Sciatic nerve (tissue), 2 donors: ENCODE measurements at places on chromosomes 12 and 14. TPM values are rescaled to one million over a fixed set of nuclear protein-coding genes. Genes with fewer than 3 reads are reported as not detected.

DNA sequence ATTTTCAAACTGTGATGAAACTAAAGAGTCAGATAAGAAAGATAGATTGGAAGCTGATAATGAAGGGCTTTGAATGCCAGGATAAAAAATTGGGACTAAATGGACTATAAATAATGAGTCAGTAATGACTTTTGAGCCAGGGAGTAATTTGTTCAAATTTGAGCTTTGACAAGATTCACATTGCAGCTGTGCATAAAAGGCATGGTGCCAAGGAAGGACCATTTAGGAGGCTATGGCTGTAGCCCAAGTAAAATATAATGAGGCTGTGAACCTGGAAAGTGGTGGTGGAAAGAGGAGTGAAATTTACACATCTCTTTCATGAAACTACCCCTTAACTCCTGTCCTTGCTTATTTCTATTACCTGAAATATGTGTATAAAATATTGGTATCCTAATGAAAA is 218.5 kb downstream of the SLC6A15 start:
- DNase-seq = no peak

- DNase-seq = no peak
Observed at GRCh38 chr12:113684908-113685782, 213.5 kb upstream of the LHX5 start.

GRCh38 chr14:31127690-31128089 is 79.9 kb downstream of the HECTD1 start:
- DNase-seq = no peak

DNA sequence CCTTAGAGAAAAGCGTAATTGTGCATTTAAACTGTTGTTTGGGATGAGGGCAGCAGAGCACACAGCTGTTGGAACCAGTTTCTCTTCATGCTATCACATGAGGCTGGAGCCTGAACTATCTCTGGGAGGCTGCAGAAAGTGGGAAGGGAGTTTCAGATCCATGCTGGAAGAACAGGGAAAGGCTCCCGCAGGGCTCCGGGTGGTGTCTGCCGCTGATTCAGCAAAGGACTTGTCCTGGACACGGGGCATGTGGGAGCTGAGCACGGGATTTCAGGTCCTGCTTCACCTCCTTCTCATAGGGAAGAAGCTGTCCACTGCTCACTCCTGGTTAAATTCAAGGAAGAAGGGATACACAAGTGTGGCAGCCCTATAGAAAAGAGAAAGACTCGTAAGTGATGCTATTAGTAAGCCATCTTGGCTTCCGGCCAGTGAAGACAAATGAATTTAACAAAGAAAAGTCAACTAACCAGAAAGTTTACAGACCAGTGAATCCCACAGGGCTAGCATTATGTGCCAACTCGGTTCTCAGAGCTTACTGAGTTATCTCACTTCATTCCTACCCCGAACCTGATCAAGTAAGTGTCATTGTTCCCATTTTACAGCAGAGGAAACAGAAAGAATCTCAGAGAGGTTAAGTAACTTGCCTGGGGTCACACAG is 6.7 kb upstream of the FZD10 start:
- peak; percentile 22 for DNase-seq

- no peak for DNase-seq
Observed at GRCh38 chr14:90416720-90417119, 19.9 kb downstream of the CALM1 start.

DNA sequence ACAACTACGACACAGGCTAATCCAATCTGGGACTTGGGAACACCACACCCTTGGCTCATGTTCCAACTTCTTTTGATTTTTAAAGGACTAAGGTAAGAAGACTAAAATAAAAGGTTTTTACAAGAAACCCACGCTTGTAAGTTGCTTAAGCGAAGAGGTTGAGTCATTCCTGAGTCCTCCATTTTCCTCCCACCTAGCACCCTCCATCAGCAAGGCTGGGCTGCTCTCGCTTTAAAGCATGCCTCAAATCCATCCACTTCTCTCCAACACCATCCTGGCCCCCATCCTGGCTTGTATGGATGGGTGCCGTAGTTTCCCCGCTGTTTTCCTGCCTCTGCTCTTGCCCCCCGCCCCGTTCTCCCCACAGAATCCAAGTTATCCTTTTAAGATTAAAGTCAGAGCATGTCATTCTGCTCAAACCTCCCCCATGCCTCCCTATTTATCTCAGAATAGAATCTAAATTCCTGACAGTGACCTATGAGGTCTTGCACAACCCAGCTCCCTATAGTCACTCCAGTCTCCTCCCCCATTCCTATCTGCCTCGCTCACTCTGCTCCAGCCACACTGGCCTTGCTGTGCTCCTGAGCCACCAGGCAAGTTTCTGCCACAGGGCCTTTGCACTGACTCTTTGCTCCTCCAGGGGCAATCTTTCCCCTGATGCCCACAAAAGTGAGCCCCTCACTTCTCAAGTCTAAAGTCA is 34.5 kb downstream of the SCARB1 start:
- DNase-seq = no peak

- no peak for DNase-seq
Observed at GRCh38 chr12:110314308-110314707, 33.3 kb downstream of the ATP2A2 start.

GRCh38 chr14:88868558-88869159 is 44.2 kb downstream of the TTC8 start:
- no peak for DNase-seq

GRCh38 chr14:92886337-92886736 is 36.6 kb upstream of the CHGA start:
- DNase-seq = no peak

DNA sequence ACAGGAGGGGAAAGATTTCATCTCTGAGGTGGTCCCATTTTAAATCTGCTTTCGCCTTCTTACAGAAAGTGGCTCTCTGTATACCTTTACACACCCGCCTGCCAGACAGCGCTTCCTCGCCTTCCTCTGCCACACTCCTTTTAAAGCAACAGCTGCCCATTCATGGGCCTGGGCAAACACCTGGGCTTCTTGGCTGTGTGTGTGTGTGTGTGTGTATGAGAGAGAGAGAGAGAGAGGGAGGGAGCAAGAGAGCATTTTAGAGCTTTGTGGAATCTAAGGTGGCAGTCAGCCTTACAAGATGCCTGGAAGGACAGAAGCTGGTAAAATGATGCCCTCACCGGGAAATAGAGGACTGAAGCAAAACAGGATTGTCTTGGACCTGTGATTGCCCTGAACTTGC is 20.0 kb downstream of the PTHLH start:
- no peak for DNase-seq

GRCh38 chr14:61574514-61574807 is 120.9 kb upstream of the HIF1A start:
- DNase-seq = no peak

GRCh38 chr14:33950320-33951182 is at the start of gene EGLN3:
Gene EGLN3, minus strand, starts transcription at chr14:33951074. Its CDS starts 322 bp downstream, at chr14:33950752.
- peak; percentile 91 for DNase-seq

DNA sequence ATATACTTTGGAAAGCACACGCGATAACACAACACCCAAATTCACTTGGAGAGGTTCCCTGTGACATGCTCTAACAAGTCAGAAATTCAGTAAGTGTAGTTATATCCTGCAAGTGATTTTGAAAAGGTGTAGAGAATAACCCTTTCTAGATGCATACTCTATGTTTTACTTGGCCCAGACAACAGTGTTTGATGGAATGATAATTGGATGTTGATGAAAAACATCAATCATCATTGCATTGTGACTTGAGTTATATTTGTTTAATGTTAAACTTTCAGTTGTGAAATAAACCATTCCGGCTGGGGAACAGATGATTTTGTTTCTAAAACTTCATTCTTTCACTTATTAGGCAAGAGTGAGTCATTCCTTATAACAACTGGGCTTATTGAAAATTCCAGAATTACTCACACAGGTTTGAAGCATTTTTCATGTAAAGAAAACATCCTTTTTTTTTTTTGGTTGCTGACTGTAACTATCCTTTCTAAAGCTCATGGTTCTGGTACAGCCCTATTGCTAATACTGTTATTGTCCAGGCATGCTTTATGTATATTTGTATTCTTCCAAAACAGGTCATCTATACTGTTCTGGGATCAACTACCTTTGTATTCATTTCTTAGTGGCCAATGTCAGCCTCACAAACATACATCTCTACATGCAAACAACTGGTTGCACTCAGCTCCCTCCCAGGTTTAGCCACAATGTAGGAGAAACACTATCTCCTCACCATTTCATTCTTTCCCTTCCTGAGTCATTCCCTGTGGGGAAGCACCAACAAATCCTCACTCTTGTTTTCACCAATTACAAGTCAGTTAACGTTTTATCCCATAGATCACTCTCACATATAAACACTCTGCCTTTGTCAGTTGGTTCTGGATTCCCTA is 121.2 kb upstream of the LRIG3 start:
- no peak for DNase-seq

GRCh38 chr14:27366596-27366995 is 768.8 kb upstream of the NOVA1 start:
- no peak for DNase-seq

DNA sequence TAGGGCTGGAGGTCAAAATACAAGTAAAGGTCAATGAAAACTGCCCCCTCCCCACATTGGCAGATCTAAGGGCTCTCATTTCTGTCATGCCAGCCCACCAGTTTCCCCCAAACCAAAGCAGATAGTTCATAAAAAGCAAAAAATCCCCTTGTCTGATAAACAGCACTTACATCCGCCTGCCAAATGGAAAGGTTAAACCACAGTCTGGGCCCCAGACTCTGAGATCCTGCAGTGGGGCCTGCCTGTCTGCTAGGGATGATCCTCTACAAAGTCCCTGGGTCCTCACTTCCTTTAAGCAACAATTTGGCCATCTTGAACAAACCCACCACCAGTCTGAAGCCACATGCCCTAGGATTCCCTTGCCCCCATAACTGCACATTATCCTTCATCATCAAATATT is 9.7 kb upstream of the RPS26 start:
- no peak for DNase-seq

DNA sequence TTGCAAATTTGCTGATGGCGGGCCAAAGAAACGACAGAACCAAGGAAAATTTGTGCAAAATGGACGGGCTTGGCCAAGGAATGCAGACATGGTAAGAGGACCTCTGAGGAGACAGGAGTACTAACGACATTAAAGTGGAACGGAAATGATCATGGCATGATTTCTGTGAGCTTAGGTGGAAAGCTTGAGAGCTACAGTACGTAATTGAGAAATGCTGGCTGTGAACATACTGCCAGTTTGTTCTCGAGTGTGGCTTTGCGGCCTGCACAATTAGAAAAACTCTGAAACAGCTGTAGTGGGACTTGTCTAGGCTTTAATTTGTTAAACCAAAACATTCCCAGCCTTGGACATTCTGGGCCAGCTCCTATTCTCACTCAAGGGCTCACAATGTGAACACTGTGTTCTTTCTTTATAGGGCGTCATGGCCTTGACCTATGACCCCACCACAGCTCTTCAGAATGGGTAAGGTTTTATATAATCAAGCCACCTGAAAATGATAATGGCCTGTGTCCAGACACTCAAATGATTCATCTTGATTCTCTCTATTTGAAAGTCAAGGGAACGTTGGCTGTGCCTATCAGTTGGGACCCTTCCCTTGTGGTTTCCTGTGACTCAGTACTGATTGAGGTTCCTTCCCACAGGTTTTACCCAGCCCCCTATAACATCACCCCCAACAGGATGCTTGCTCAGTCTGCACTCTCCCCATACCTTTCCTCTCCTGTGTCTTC is 48.5 kb downstream of the BAZ2A start:
- no peak for DNase-seq

- DNase-seq = no peak
Observed at GRCh38 chr14:40899435-40899834, 707.2 kb upstream of the LRFN5 start.

DNA sequence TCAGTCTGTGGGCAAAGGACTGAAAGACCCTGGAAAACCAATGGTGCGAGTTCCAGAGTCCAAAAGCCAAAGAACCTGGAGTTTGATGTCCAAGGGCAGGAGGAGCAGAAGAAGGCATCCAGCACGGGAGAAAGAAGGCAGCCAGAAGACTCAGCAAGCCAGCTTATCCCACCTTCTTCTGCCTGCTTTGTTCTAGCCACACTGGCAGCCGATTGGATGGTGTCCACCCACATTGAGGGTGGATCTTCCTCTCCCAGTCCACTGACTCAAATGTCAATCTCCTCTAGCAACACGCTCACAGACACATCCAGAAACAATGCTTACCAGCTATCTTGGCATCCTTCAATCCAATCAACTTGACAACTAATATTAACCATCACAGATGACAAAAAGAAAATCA is 57.2 kb upstream of the CAPRIN2 start:
- no peak for DNase-seq

DNA sequence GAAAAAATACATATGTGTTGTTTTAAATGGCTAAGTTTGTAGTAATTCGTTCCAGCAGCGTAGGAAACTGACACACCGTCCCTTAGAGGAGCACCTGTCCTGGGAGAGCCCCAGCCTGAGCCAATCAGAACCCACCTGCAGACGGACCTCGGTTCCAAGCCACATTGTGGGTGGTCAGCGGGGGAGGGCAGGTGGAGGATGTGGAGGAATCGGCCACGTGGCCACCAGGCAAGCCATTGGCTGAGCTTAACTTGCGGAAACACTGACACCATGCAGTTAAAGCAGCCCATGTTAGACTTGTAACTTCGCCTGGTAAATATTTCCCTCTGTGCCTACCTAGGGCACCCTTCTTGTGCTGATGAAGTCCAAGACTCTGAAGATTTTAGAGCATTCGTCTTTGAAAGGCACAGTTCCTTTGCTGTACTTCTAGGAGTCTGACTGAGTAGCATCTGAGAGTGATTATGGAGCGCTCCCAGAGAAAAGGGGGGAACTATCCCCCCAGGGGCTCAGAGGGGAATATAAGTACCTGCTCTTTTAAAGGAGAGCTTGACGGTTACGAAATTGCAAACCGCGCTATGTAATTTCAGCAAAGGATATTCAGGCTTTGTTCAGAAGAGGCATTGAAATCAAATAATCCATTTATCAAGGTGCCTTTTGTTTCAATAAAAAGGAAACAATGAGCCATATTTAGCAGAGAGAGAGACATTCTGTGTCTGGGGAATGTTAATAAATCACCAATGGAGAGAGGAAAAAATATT is 135.7 kb downstream of the TMEM132C start:
- DNase-seq = no peak

- DNase-seq = no peak
Observed at GRCh38 chr14:30330033-30330432, 228.9 kb upstream of the G2E3 start.

GRCh38 chr12:97288531-97288930 is 174.1 kb upstream of the RMST start:
- DNase-seq = no peak

GRCh38 chr12:93438266-93439050 is 3.3 kb downstream of the UBE2N start:
- no peak for DNase-seq

- DNase-seq = no peak
Observed at GRCh38 chr14:81433378-81433777, 33.3 kb upstream of the STON2 start.

HRK gene
- 0.22 TPM for total RNA-seq

SEL1L gene
- total RNA-seq = 87.7 TPM

TRIM9 gene
- total RNA-seq = 5.4 TPM

TMEM253 gene
- 0.62 TPM for total RNA-seq

OAS2 gene
- 8.4 TPM for total RNA-seq

TMTC1 gene
- 164 TPM for total RNA-seq

SVOP gene
- not detected for total RNA-seq

PLEKHG7 gene
- 5.3 TPM for total RNA-seq

PSMB5 gene
- 70.1 TPM for total RNA-seq

WNT5B gene
- total RNA-seq = 10.6 TPM
